GM04504 (cell line): ENCODE measurements at places on chromosomes 6 and 20.

GRCh38 chr20:60354024-60354580 is 395.9 kb downstream of the CDH26 start:
- DNase-seq = no peak

- DNase-seq = no peak
Observed at GRCh38 chr6:32839356-32839755, 817 bp upstream of the TAP2 start.

GRCh38 chr6:37742401-37742760 is 44.7 kb upstream of the MDGA1 start:
- DNase-seq = no peak

DNA sequence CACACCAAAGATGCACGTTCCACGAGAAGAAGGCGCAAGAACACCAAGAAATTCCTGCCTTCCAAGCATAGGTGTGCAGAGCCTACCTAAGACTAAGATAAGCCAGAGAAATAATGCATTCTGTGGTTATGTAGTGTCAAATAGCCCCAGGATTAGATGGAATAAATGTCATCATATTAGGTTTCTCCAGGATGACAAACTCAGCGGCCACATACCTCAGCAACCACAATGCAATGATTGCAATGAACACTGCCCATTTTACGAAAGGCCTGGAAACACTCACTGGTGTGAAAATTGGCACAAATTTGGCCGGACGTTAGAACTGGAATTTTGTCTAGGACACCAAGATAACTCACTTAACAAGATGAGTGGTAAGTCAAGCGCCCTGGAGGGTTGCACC is 129.7 kb downstream of the SLC22A3 start:
- DNase-seq = no peak

DNA sequence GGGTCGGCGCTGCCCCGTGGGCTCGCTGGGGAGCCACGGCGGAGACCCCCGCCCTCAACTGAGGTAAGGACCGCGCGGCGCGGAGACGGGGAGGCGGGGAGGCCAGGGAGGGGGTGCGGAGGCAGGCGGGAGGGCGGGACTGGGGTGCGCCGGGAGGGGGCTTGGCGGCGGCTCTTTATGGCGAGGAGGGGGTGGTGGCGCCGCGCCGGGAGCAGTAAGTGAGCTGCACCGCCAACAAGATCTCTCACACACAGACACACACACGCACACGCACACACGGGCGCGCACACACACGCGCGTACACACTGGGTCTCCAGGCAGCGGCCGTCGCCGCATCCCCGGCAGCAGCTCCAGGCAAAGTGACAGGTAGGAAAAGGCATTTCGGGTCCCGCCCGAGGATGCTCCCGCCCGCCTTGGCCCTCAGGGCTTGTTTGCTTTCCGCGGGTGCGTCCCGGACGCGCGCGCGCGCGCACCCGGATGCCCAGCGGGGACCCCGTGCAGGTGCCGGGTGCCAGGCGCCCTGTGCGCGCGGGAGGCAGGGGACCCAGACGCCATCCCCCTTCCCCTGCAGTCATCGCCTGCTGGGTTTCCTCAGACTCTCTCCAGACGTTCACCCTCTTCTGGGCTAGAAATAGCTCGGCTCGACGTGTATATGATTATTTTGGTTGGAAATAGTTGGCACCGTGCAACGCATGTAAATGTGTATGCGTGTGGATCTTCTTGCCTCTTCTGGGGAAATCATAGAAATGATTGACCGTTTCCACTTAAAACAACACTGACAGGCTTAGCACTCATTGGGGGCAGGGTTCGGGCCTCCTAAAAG is at the start of gene PLCB4:
PLCB4 (plus strand) TSS at position 247 of the 823 bp plus-strand sequence. CDS start 238,728 bp downstream, outside the sequence.
- DNase-seq = no peak

GRCh38 chr6:165915022-165915770 is 252.2 kb upstream of the PDE10A start:
- no peak for DNase-seq

DNA sequence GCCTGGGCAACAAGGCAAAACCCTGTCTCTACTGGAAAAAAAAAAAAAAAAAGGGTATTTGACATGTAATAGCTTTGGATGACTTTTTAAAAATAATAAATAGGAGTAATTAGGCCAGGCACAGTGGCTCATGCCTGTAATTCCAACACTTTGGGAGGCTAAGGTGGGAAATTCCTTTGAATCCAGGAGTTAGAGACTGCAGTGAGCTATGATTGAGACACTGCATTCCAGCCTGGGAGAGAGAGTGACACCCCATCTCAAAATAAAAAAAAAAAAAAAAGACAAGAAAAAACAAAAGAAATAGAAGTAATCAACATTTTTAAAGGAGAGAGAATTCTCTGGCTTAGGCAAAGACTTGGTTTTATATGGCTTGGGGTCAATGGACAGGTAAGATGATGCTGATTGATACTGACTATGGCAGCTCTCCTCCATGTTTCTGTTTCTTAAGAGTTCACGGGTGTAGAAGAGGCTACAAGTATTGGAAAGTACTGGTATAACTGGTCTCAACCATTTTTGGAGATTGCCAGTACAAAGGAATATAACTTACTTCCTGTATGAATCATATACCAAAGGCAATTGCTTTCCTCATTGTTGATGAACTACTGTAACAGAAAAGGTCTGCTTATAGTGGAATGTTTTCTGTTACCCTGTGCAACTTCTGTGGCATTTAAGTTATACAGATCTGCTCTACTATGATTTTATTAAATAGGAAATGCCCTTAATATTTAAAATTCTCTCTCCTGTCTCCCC is 10.1 kb downstream of the MAP3K5 start:
- DNase-seq = no peak
